ENCODE measurements at places on chromosomes 2 and 18.

GRCh38 chr2:85135660-85135914 lies 2.4 kb downstream of the TCF7L1 start:
- no peak for DNase-seq

- DNase-seq: no peak
Observed at GRCh38 chr2:222479859-222480258, 55.5 kb downstream of the SGPP2 start.

DNA sequence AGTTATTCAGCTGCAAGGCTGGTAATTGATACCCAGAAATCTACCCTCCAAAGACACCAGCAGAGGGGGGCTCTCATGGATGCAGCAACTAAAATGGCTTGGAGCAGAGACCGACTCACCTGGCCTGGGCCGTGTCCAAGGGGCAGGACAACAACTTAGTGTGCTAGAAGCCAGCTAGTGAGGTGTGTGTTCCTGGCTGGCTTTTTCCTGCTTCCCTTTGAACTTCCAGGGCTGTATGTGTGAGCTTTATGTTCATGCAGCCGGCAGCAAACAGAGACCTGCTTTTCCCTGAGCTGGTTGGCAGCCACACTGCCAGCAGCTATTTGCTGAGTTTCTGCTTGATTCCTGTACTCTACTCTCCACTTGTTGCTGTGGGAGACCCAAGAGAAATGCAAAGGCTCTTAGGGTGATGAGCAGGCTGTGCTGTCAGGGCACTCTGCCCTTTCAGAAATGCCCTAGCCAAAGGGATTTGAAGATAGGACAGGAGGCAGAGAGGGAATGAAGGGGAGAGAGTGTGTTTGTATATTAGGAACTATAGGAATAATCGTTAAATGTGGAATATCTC lies 23.7 kb upstream of the GRP start:
- DNase-seq: no peak

GRCh38 chr2:105143467-105144151 lies 97.9 kb upstream of the GPR45 start:
- DNase-seq: no peak

GRCh38 chr2:25252291-25253152 lies 84.1 kb upstream of the POMC start:
- peak; percentile 82 for DNase-seq

DNA sequence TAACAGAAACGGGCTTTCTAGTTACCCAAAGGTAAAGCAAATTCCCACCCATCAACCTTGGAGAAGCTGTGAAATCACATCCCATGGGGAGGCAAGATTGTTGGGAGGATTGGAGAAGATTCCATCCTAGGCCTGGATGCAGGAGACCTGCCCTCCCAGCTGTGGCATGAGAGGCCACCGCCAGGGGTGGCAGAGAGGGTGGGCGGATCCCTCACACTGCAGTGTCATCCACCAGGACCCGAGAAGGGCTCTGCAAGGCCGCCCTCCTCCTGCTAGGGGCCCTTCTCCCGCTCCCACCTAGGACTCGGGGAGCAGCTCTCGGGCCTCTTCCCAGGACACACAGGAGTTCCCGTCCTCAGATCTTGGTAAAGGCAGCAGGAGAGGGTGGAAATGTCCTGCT lies 15.5 kb upstream of the ATG16L1 start:
- DNase-seq: no peak

DNA sequence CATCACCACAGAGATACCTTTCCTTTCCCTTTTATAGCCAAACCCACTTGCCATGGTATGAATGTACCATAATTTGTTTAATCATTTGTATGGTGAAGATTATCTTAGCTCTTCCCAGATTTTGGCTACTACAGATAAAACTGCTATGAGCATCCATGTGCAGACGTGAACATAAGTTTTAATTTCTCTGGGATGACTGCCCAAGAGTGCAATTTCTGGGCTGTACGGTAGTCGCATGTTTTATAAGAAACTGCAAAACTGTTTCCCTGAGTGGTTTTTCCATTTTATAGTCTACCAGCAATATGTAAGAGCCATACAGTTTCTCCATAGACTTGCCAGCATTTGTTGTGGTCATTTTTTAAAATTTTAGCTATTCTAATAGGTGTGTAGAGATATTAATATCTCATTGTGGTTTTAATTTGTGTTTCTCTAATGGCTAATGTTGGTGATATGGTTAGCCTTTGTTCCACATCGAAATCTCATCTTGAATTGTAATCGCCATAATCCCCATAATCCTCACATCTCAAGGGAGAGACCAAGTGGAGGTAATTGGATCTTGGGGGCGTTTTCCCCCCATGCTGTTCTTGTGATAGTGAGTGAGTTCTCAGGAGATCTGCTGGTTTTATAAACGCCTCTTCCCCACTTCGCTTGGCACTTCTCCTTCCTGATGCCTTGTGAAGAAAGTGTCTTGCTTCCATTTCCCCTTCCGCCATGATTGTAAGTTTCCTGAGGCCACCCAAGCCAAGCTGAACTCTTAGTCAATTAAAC lies 628.5 kb upstream of the KLHL29 start:
- DNase-seq: no peak

DNA sequence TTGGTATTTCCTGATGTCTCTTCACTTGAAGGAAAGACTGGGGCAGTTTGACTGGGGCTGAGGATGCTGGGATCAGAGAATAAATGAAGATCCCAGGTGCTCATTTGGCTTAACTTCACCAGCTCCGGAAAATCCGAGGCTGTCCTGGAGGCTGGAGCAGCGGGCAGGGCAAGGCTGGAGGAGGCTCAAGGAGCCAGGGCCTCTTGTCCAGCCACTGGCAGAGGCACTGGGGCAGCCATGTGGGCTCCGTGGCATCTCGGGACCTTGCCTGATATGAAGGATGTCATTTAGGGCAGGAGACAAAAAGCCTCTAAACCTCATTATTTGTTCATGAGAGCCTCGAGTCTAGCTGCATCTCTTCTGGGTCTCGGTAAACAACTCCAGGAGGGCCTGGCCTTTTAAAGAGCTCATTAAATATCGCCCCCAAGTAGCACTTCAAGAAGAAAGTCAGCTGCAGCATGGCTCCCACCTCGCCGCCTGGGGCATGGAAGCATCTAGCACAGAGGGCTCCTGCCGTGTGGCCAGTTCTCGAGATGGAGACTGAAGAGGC lies 13.5 kb upstream of the GPR55 start:
- DNase-seq: no peak

DNA sequence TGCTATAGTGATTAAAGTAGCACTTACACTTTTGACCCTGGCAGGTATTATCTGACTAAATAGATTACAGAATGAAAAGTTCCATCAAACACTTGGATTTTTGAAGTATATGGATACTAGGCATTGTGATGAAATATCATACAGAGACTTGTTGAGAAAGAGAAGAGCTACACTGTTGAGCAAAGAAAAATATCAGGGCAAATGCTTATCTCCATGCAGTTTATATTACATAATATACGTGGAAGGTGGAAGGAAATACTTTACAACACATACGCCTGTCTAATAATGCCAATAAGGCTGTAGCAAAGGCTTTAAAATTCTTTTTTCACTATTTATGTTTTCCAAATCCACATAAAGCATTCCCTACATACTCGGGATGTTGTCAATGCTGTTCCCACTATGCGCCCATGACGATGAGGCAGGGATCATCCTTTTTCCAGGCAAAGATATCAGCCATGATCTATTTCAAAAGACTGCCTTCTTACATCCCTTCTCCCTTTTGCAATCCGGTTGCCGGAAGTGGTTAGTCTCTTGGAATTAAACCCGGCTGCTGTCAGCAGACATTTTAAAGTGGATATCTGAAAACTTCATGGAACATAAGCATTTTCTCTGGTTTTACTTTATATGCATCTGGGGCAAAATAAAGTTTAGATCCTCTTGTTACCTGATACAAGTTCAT lies 92.6 kb upstream of the ITGA4 start:
- DNase-seq: no peak

GRCh38 chr2:198916548-198917080 lies 541.1 kb downstream of the SATB2 start:
- no peak for DNase-seq

GRCh38 chr2:3073041-3073595 lies 304.5 kb downstream of the EIPR1 start:
- DNase-seq: no peak

DNA sequence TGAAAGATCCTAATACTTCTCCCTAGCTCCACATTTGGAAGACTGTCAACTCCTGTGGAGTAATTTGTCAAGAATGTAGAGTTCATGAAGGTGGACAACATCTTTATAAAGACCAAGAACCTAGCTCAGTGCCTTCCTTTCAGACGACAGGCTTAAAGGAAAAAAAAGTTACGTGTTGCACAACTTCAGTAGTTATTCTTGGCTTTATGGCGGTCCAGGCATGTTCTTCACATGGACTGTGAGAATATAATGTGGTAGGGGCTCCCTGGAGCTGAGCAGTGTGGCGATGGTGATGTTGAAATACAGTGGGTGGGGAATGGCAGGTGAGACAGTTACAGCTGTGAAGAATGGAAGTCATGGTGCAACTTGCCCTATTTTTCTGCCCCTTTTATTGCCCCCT lies 3.9 kb downstream of the TAF1B start:
- no peak for DNase-seq

DNA sequence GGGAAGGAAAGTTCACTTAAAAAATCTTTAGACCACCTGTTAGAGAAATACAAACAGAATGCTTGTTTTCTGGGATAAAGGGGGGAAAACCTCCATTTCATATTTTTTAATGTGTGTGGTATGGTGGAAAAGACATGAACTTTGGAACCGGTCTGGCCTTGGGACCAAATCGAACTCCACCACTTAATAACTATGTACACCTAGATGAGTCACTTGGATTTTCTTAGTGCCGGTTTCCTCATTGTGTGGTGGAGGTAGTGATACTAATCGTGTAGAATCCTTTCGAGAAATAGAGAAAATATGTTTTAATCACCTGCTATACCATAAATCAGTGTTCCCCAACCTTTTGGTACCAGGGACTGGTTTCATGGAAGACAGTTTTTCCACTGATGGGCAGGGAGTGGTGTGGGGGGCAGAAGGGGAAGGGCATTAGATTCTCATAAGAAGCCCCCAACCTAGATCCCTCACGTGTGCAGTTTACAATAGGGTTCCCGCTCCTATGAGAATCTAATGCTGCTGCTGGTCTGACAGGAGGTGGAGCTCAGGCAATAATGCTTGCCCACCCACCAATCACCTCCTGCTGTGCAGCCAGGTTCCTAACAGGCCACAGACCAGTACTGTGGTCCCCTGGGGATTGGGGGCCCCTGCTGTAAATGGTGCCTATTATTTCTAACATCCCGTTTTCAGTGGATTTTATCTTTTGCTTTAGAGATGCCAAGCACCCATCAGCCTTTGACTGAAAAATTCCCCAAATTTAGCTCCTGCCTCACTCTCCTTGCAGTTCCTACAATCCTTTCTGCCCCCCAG lies 308.8 kb downstream of the PRKCE start:
- no peak for DNase-seq

- no peak for DNase-seq
Observed at GRCh38 chr18:64091526-64091925, 57.4 kb downstream of the LINC00305 start.

DNA sequence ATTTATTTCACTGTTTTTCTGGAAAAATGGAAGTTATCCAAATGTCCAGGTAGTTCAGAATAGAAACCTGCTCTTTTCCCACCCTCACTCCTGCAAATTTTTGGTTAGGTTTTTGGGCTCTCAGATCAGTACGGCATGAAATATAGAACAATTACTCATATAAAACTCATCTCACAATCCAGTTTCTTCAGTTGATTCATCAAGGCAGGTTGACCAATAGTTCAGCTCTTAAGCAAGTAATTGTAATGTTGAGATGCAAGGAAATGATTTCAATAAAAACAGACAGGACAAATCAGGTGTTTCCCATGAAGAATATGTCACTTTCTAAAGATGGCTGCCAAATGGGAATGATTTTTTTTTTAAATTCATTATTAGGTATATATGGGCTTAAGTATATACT lies 2.0 kb downstream of the RAB27B start:
- no peak for DNase-seq

DNA sequence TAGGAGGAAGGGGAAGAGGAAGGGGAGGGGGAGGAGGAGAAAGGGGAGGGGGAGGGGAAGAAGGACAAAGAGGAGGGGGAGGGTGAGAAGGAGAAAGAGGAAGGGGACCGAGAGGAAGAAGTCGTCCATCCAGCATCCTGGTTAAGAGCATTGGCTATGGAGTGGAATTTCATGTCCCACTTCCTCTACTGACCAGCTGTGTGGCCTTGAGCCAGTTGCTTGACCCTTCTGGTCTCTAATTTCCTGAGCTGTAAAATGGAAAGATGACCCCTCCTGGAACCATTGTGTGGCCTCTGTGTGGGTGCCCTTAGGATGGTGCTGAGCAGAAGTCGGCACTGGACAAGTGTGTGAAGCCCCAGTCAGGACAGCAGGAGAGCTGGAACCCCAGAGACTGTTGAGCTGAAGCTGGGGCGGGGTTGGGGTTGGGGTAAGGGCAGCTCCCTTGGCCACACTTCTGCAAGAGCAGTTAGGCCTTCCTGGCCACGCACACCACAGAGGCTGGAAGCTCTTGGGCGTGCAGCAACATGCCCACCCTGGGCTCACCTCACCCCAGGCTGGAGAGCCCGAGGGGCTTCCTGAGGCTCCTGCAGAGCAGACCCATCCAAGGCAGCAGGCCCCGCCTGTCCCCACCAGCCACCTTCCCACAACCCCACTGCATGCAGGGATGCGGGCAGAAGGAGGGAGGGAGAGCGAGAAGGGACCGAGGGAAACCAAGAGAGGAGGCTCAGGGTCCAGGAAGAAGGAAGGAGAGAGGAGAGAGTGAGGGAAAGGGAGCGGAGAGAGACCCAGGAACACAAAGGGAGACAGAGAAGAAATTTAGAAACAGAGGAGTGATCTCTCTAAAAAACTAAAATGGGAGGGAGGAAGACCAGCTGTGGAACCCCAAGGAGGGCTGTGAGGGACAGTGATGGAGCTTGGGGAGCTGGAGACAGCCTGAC lies 16.2 kb downstream of the ADRA2B start:
- DNase-seq: peak; percentile 26

DNA sequence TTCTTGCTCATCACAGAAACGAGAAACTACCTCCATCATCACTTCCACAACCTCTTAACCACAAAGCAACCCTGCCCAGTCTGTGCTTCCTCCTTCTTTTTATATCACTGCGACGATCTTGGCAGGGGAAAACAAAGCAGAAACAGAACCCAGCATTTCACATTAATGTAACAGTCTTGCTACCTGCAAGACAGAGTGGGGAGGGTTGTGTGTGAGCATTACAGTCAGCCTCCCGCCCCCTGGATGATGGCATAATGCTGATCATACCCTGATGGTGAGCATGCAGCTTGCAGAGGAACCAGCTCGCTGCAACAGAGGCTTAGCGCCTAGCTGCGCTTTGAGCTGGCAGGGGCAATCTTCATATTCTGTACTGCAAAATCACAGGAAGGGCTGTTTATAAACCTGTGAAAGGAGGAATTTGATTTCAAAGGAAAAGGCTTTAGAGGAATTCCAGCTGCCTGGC lies 376.1 kb downstream of the IRS1 start:
- DNase-seq: no peak

- no peak for DNase-seq
Observed at GRCh38 chr2:218813771-218814460, 17.7 kb downstream of the PRKAG3 start.
